ENCODE measurements at places on chromosomes 6 and 20.

GRCh38 chr20:49281913-49282467 is 4.1 kb upstream of the ZNFX1 start:
- DNase-seq = no peak

- no peak for DNase-seq
These were observed 8.4 kb downstream of the FAM120B start for GRCh38 chr6:170314983-170315382.

GRCh38 chr6:1984346-1984994 is 260.9 kb downstream of the GMDS start:
- DNase-seq = no peak

- no peak for DNase-seq
These were observed 15.4 kb downstream of the SRC start for GRCh38 chr20:37361336-37361735.

DNA sequence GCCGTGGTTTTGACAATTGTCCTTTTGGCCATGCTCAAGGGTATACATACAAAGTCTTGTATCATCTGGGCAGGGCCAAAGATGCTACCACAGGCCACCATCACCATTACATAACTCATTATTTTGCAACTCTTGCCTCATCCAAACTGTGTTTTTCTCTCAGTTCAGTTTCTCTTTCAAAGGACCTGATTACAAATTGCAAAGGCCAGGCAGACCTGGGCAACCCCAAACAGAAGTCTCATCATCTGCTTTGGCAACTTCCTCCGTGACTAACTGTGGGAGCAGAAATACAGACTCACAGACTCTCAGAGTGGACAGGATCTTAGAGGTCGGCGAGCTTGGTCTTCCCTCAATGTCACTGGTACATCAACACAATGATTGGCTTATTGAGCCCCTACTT is 117.8 kb upstream of the NEDD9 start:
- no peak for DNase-seq

- DNase-seq = no peak
These were observed 2.9 kb upstream of the TFB1M start for GRCh38 chr6:155317186-155317585.

GRCh38 chr6:35609588-35609987 is 79.1 kb downstream of the FKBP5 start:
- no peak for DNase-seq

- DNase-seq = no peak
These were observed 160.8 kb downstream of the ZDHHC14 start for GRCh38 chr6:157541618-157542413.

DNA sequence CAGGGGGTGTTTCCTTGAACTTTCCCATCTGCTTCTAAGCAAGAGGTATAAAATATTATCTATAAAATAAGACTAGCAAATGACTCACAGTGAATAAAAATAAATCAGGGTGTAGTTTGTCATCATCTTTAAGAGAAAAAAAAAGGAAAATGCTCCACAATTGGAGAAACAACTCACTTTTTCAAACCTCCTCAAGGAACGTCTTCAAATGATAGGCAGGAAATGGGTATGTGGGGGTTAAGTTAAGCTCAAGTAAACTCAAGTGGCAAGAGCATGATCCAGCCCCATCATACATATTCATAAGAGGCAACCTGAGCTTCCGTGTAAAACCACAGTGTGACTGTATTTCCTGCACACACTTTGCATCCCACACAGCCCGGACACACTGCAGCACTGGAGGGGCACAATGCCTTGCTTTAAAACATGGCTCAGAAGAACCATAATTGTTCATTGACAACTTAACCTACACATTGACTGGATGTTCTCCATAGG is 58.5 kb upstream of the CEP85L start:
- DNase-seq = peak; percentile 46

GRCh38 chr6:74597266-74597665 is 608.6 kb downstream of the COL12A1 start:
- no peak for DNase-seq

DNA sequence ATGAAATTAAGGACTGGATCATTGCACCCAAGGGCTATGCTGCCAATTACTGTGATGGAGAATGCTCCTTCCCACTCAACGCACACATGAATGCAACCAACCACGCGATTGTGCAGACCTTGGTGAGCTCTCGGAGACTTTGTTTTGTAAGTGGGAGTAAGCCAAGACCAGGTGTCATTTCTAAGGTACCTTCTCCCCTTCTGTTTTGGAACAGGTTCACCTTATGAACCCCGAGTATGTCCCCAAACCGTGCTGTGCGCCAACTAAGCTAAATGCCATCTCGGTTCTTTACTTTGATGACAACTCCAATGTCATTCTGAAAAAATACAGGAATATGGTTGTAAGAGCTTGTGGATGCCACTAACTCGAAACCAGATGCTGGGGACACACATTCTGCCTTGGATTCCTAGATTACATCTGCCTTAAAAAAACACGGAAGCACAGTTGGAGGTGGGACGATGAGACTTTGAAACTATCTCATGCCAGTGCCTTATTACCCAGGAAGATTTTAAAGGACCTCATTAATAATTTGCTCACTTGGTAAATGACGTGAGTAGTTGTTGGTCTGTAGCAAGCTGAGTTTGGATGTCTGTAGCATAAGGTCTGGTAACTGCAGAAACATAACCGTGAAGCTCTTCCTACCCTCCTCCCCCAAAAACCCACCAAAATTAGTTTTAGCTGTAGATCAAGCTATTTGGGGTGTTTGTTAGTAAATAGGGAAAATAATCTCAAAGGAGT is 30.4 kb downstream of the TXNDC5 start:
- DNase-seq = no peak

- no peak for DNase-seq
These were observed 47.9 kb downstream of the ELMO2 start for GRCh38 chr20:46358346-46359058.

GRCh38 chr20:3115190-3116107 is 30.9 kb upstream of the AVP start:
- peak; percentile 14 for DNase-seq

GRCh38 chr6:1201547-1202200 is 110.2 kb upstream of the FOXQ1 start:
- DNase-seq = no peak

GRCh38 chr6:164744301-164744700 is 565.1 kb downstream of the C6orf118 start:
- DNase-seq = no peak

DNA sequence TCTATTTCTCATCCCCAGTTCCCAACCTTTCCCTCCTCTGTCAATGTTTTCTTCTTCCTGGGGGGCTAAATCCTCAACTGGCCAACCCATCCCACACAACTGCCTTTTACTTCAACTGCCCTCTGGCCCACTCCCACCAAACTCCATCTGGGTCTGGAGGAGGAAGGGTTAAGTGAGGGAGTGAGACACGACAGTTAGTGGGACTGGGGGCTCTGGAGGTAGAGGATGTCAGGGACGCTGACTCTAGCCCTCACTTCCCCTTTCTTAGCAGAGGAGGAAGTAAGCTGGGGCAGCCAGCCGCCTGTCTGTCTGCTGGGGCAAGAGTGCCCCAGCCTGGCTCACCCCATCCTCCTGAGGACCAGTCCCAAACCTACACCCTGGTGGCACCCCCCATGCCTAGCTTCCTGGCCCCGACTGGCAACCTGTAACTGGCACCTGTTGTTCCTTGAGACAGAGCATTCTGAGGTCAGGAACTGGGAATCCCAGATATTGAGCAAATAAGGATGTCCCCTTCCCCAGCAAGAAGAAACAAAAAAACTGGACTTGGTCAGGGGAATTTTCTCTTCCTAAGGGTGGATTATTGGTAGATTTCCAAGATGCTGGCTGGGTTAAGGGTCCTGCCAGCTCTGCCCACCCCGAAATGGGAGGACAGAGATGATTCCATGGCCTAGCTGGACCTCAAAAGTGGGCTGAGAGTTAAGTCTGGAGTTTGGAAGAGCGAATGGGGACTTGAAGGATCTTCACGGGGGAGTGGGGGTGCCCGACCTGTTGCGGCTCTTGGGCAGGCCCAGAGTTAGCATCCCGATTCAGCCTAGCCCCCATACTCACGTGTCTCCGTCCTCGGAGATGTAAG is 971 bp downstream of the NFKBIE start:
- no peak for DNase-seq

DNA sequence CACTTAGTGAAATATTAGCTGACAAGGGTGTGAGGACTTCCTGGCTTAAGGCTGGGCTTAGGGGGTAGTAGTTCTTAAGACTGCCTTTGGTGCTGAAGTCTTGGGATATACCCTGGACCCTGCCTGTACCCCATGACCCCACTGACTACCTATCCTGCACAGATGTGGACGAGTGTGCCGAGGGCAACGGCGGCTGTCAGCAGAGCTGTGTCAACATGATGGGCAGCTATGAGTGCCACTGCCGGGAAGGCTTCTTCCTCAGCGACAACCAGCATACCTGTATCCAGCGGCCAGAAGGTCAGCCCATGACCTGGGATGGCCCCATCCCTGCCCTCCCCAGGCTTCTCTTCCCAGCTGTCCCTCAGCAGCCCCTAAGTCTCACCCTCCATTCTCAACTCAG is 17.8 kb downstream of the SCUBE3 start:
- DNase-seq = no peak

GRCh38 chr6:165484178-165484889 is 174.9 kb upstream of the C6orf118 start:
- no peak for DNase-seq

DNA sequence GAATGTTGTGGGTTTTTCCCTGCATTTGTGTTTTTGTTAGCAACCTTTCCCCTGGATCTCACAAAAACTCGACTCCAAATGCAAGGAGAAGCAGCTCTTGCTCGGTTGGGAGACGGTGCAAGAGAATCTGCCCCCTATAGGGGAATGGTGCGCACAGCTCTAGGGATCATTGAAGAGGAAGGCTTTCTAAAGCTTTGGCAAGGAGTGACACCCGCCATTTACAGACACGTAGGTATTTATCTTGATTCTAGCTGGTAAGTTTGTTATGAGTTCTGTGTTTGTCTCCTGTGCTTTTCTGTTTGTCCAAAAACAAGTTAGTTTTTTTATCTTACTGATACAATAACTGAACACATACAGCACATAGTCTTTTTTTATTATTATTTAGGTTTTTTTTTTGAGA is 3.0 kb downstream of the SLC25A27 start:
- no peak for DNase-seq

DNA sequence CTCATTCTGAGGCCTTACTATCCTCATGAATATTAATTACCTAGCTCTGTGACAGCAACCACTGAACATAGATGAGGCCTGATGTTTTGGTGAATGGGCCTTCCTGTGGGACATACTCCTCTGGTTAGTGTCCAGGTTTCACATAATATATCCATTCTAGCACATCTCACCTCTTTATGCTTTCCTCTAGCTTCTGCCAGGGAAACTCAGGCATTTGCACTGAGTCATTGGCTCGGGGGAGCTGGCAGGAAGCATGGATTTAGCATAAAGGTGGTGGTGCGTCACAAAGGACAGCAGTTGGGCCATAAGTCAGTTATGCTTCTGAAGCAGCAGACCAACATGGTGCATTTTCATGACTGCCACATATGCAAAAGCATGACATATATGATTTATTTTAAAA is 37.5 kb upstream of the TMEM170B start:
- DNase-seq = no peak

- DNase-seq = no peak
These were observed 289.2 kb downstream of the CD83 start for GRCh38 chr6:14406614-14407331.

DNA sequence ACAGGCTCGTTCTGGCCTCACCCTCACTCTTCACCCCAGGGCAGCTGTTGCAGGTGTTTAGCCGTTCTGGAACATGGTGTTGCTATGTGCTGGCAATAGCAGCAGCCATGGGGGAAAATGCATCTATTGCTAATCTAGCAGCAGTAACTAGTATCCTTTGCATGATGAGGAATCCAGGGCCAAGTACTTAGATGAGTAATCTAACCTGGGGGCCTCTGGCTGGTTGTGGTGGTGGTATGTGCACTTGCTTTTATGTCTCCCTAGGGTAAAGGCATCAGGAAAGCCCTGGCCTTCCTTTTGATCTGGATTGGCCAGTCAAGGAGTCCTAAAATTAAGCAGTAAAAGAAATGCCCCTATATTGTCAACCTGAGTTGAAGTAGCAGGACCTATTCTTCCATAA is 594.5 kb upstream of the MAP3K7 start:
- no peak for DNase-seq

- DNase-seq = peak; percentile 27
These were observed 172.9 kb downstream of the ADGRG6 start for GRCh38 chr6:142474531-142475289.

DNA sequence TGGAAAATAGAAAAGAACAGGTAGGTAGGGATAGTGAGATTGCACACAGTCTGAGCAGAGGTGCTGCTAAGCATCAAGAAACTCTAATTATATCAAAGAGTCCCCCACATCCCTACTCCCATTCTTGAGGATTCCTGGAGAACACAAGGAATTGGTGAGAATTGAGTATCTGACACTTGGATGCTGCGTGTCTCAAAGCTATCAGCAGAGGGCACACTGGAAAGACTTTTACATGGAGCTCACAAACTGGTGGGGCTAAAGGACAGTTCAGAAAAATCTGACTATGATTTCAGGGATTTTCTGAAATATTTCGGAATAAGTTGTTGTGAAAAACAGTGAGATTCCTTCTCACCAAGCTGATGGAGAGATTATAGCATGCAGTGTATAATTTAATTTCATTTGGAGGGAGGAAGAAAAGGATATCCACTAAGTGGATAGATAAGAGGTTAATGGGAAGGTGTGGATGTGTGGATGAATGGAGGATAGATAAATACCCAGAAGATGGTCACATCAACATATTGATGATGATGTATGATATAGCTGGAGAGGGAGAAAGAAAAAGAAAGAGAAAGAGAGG is 215.4 kb upstream of the DEFB112 start:
- no peak for DNase-seq

- DNase-seq = no peak
These were observed 172.1 kb upstream of the ARG1 start for GRCh38 chr6:131400779-131401496.

- no peak for DNase-seq
These were observed 188.3 kb upstream of the MARCKS start for GRCh38 chr6:113668641-113669408.

DNA sequence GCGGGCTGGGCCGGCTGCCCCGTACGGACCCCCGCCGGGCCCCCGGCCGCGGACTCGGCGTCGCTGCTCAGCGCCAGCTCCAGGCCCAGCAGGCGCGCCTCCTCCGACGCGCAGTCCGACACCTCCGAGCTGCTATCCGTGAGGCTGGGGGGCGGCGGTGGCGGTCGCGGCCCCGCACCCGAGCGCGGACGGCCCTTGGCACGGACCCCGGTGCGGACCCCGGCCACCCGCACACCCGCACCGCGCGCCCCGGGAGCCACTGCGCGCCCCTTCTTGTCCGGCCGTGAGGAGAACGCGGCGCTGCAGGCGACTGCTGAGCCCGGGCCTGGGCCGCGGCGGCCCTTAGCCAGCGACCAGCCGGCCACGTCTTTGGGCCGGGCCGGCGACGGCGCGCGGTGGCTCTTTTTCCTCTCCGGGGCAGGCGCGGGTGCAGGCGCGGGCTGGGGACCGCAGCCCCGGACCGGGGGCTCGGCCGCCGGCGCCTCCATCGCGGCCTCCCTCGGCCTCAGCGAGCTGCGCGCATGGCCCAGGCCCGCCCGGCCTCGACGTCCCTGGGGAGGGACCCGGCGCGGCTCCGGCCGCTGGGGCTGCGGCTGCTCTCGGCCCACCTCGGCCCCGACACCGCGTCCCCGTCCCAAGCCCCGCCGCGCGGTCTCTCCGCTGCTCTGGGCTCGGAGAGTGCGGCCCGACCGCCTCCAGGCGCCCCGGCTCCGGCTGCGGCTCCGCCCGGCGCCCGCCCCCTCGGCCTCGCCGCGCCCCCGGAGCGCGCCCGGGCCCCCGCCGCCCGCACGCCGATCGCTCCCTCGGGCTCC is 12.9 kb upstream of the TLDC2 start:
- DNase-seq = no peak

GRCh38 chr6:45608252-45608913 is 230.6 kb upstream of the SUPT3H start:
- DNase-seq = no peak

- no peak for DNase-seq
These were observed 68.9 kb downstream of the TULP4 start for GRCh38 chr6:158381214-158381613.

Data from midbrain (tissue), 1 donor.